Naive thymus-derived CD4-positive, alpha-beta T cell (primary cell): ENCODE measurements at places on chromosomes 4 and X. TPM values are rescaled to one million over a fixed set of nuclear protein-coding genes. Genes with fewer than 3 reads are reported as not detected.

- no peak for DNase-seq
These were observed 26.7 kb downstream of the PNMA6E start for GRCh38 chrX:153374426-153374825.

DNA sequence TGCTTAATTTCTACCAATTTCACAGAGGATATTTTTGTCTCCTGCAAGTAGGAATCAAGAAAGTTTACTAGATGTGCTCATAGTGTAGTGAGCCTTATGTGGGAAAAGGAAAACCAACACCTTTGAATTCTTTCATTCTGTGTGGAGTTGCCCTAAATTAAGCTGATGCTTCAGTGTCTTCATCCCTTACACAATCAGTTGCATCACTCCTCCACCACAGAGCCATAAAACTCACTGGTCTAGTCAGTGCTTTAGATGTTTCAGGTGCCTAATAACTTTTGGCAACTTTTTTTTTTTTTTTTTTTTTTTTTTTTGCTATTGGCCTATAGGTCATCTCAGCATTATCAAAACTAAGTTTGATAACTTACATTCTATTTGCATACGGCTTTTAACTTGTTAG is 41.5 kb downstream of the HHIP start:
- DNase-seq, result no peak

GRCh38 chrX:20197641-20198210 is 56.1 kb upstream of the EIF1AX start:
- DNase-seq, result no peak

DNA sequence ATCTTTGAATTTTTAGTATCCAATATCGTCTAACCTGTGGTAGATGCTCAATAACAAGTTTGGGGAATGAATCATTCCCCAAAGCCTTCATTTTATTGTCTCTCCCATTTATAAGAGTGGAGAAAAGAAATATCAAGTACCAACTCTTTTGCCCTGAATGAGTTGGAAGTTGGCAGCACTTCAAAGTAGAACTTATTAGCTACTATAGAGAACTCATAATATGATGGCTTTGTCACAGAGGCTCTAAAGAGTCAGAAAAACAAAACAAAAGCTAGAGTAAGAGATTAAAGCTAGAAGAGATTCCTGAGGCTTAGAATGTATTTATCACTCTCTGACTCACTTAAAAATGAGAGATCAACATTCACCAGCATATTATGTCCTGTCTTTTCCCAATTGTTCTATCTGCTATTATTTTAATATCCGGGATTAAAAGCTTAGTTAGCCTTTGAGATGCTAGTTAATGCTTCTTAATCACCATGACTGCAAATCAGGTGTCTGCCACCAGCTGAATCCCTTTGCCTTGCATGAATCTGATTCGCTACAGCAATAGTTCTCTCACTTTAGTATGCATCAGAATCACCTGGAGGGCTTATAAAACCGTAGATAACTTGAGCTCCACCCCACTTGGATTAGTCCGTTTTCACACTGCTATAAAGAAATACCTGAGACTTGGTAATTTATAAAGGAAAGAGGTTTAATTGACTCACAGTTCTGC is 77.9 kb downstream of the PALLD start:
- DNase-seq, result no peak

DNA sequence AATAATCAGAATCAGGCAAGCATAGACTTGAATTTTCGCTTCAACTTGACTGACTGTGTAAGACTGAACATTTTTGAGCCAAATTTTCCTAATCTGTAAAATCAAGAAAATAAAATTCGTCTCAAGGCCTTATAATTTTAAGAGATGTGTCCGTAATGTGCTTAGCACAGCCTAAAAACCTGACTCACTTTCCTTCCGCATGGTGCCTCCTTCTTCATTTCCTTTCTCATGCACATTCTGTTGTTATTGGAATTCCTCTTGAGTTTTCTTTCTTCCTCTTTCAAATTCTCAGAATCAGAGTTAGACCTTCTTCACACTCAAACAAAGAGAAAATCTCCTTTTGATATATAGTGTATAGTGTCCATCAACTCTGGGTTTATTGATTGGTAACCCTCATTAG is 208.9 kb upstream of the SLIT2 start:
- no peak for DNase-seq

DNA sequence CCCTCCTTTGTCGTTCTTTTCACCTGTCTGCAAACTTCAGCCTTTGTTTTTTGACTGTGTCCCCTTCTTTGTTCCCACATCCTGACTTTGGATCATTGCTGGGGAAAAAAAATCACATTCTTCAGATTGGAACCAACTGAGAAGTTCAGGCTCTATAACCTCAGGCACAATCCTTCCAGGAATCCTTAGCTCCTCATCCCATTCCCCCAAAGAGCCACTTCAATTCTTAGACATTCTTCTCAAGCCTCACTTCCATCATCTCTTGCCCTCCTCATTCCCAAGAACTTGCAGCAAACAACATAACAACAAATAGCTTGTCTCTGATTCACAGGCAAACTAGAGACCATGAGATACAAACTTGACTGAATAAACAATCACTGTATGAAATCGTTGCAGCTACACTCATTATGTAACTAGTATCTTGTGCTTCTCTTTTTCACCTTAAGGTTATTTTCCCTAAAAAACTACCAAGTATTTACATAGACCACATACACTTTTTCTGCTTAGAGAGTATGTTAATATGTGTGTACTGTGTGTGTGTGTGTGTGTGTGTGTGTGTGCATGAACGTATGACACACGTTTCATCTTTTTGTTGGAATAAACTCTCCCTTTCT is 26.4 kb upstream of the PGM2 start:
- DNase-seq, result no peak

GRCh38 chr4:14883166-14883565 is 119.1 kb upstream of the CPEB2 start:
- DNase-seq, result no peak

GRCh38 chrX:22577181-22577580 is 304.5 kb downstream of the CBLL2 start:
- DNase-seq, result no peak

- no peak for DNase-seq
These were observed 4.8 kb upstream of the NKAP start for GRCh38 chrX:119948381-119948780.

DNA sequence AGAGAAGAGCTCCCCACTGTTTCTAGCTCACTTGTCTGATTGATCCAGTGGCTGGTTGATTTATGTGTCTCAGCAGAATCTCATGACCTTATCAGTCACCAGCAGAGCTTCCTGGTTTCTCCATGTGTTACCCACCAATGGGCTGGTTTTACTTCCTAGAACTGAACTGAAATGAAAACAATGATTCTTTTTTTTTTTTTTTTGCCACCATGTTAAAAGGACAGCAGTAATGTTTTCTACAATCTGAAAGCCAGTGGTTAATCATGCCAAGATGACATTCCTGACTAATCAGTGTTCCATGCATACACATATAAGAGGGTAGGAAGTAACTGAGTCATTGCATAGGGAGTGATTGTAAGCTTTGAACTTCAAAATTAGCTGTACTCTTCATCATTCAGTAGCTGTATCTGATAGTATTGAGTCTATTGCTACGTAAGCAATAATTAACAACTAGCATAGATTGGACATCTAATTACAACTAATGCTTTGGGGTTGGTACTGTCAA is 67.7 kb downstream of the SLC4A4 start:
- no peak for DNase-seq

GRCh38 chr4:16261313-16261878 is 35.1 kb upstream of the TAPT1 start:
- no peak for DNase-seq

DNA sequence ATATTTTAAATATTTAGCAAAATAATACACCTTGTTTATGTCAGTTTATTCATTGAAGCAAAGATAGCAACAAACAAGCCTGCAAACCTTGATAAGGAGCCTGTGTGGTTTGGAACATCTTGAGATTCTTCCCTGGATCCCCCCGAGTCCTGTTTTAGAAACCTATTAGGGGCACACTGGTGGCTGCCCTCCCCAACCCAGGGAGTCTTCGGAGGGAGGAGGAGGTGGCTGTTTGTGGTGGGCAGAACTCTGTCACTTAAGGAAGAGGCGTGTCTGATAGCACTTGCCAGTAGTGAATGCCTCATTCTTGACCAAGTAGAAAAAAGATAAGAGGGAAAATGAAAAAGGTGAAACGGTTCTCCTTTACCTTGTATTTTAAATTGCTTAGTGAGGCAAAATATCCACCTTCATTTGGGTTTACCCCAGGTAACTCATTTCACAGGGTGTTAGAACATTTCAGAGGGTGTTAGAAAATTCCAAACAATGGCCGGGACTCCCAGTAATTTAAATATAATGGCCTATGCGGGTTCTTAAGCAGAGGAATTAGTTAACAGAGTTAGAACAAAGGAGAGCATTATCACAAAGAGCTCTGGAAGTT is 10.4 kb downstream of the KIT start:
- no peak for DNase-seq

DNA sequence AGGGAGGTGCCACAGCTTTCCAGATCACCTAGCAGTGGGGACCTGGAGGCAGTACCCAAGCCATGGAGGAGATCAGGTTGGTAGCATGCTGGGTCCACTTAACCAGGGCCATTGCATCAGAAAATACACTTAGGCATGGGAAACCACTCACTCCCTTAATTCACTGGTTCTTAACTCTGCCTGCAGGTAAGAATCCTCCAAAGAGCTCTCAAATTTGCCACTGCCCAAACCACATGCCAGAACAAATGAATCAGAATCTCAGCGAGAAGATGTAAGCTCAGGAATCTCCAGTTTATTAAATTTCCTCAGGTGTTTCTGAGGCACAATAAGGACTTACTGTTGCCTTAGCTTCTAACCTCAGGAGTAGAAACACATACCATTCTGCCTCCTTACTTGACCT is 327.7 kb upstream of the RASGEF1B start:
- no peak for DNase-seq

DNA sequence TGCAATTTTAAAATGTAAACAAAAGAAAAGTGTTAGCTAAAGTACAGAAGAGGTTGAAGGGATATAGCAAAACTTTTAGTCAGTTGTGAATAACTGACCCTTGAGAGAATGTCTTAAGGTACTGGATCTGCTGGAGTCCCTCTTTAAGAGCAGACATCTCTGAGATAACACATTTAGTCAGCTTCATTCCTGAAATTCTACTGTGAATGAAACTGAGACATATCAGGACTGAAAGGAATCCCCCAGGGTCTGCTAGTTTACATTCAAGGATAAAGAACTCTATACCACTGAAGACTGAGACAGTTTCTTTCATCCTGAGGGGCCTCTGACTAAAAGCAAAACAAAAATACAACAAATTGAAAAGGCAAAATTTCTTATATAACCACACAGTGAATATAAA is 54.4 kb downstream of the PGRMC1 start:
- no peak for DNase-seq

DNA sequence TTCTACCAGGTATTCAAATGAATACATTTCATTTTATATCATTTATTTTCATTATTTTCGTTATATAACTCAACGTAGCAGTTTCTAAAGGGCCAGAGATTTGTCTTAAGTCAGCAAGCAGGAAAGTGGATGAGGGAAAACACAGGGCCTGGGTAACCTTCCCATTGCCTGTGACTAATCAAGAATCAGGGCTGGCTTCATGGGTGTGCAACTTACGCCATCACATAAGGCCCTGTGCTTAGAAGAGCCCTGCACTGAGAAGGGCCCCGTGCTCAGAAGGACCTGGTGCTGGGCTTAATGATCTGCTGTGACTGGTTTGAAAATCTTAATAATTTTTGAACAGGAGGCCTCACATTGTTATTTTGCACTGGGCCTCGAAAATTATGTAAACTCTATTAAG is 65.4 kb upstream of the FAM9C start:
- no peak for DNase-seq

- no peak for DNase-seq
These were observed 96.7 kb downstream of the CORIN start for GRCh38 chr4:47741200-47741599.

DNA sequence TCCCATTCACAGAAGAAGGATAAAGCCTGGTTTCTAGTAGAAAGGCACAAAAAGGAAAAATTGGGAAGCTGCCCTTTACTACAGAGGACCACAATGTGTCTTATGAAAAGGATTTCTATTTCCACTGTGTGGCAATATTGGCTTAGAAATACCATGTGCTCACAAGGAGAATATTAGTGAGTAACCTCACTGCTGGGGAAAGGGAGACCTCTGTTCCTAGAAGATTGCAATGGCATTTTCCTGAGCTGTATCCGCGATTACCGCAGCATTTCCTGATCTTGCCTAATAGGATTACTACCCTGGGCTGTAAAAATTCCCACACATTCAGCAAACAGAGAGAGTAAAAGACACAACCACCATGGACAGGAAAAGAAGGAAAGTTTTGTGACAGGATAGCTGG is 308.8 kb upstream of the TECRL start:
- DNase-seq, result no peak

- no peak for DNase-seq
These were observed 107.6 kb upstream of the C1QTNF7 start for GRCh38 chr4:15320121-15320678.

DNA sequence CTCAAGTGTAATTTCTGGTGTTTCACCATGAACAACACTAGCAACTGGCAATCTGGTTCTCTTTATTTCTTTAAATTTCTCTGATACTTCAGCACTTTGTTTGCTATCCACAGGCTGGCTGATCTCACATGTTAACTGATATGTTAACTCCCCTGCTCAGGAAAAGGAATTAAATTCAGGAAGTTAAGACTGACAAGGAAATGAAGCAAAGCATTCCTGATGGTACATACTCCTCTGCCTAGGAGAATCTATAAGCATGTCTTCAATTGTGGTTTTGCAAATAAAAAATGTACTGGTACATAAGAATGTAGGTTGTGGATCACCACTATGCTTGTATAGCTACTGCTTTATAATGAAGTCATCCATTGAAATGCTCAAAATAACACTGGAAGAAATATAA is 1119.2 kb upstream of the INTU start:
- no peak for DNase-seq

DNA sequence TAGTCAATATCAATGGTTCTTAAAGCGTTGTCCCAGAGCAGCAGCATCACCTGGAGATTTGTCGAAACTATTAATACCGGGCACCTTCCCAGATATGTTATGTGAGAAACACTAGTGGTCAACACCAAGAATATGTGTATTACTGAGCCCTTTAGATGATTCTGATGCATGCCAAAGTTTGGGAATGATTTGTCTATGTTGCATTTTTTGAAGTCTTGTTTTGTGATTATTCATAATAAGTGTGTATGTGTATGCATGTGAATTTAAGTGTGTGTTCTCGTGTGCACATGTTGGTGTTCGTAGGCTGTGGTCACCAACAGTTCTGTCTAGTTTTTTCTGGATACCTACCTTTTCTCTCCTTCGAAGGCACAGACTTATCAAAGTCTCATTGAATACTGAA is 749.4 kb downstream of the GRID2 start:
- no peak for DNase-seq

The SPANXA1 gene
- not detected in 2 replicates for total RNA-seq

The PNMA6F gene
- not detected for total RNA-seq

The TBC1D9 gene
- total RNA-seq, result 2.9 TPM

The SORBS2 gene
- 0.21 TPM for total RNA-seq

The GLUD2 gene
- total RNA-seq, result 0.13 TPM

The GPR173 gene
- total RNA-seq, result not detected in 2 replicates

The GAGE12J gene
- not detected for total RNA-seq

The MAGEA10 gene
- total RNA-seq, result not detected

The IL15 gene
- total RNA-seq, result 3.0 and 4.1 TPM in 2 replicates

The CFI gene
- total RNA-seq, result not detected in 2 replicates

The DGKK gene
- total RNA-seq, result not detected

The UGT2B17 gene
- not detected for total RNA-seq

The BEX5 gene
- total RNA-seq, result 0.25 and 1.8 TPM in 2 replicates

The CPE gene
- total RNA-seq, result not detected

The LAS1L gene
- total RNA-seq, result 46.8 TPM

The PCDH11X gene
- total RNA-seq, result not detected

The TMPRSS11D gene
- total RNA-seq, result not detected
